Mesothelial cell of epicardium (in vitro differentiated cells): ENCODE measurements at places on chromosomes 3 and 15. TPM values are rescaled to one million over a fixed set of nuclear protein-coding genes. Genes with fewer than 3 reads are reported as not detected.

DNA sequence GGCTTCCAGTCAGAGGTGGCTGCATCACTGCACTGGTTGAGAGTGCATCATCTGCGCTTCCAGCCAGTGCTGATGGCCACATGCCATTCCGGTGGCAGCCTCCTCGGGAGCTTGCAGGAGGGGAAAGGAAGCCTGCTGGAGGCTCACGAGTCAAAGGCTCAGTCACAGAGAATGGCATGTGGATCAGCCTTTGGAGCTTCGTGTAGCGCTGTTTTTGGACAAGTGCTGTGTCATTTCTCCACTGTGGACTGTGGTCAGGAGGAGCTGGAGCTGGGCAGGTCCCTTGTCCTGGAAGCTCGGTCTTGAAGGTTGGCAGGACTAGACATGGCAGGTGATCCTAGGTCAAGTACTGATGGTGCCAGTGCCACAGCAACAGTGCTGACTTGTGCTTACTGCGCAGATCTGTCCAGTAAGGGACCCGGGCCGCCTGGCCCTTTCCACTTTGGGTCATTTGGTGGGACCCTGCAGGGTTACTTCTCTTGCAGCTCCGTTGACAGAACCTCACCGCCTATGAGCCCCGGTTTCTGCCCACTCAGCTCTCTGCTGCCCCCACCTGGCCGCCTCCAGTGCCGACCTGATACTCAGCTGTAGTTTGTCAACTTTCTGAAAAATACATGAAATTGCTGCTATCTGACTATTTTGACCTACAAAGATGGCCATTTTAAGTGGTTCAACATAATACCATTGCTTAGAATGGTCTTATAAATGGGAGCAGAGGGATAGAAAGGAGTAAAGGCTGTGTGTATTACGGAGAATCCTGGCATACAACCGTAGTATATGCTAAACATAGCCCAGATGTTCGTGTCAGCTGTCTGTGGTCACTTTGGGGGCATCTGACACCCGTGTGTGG lies 27.6 kb upstream of the TRPM1 start:
- no peaks in the 10 kb centered on the region for H3K27me3 ChIP-seq
- peak; percentile 88 for DNase-seq
- no peak overlapping the region for H3K27ac ChIP-seq
- H3K4me1 ChIP-seq = no peaks in the 10 kb centered on the region
- H3K36me3 ChIP-seq = no peaks in the 10 kb centered on the region

THPO gene
- 0.56 to 1.1 TPM (median 0.63 TPM) in 3 replicates for total RNA-seq

DNA sequence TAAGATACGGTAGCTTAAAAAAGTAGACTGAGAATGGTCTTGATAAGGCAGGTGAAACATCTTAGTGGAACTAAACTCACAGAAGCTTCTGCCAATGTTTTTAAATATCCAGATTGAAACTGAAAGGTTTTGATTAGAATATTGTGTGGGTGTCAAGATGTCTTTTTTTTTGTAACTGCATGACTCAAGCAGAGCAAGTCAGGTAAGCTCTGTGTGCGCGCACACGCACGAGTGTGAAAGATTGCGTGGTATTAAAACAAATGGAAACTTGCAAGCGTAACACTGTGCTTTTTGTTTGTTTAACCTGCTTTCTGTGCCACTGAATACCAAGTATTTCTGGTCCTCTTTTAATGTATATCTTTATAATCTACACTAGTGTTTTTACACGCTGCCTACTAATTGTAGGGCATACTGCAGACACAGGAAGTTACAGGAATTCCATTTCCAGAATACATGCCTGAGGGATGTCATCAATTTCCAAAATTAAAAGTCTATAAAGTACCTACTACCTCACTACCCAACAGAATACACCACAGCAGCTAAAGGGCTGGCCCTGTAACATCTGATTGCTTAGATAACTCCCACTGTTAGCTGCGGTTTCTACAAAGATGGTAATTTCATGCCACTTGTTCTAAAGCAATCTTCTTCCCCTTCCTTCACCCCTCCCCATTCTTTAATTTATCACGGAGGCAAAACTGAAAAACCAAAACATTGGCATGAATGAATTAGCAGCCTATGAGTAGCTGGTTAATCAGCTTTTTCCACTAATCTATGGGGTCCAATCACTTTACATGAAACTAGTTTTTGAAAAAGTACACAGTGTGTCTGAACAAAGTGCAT lies 472.8 kb downstream of the SHQ1 start:
- no peak overlapping the region for H3K27ac ChIP-seq
- no peak for DNase-seq
- no peak overlapping the region for H3K4me3 ChIP-seq
- no peaks in the 10 kb centered on the region for H3K27me3 ChIP-seq

TEX55 gene
- not detected in 3 replicates for total RNA-seq

SENP7 gene
- total RNA-seq = 56.2 to 59.1 TPM (median 56.3 TPM) in 3 replicates

- H3K4me1 ChIP-seq = peaks cover 11% of the 10 kb centered on the region
- H3K27ac ChIP-seq = no peak overlapping the region
- no peaks in the 10 kb centered on the region for H3K27me3 ChIP-seq
- H3K4me3 ChIP-seq = no peak overlapping the region
- no peak for DNase-seq
Observed at GRCh38 chr15:90382320-90382719, 5.7 kb upstream of the IQGAP1 start.

- H3K27me3 ChIP-seq = peaks cover 2% of the 10 kb centered on the region
- H3K4me1 ChIP-seq = peaks cover 14% of the 10 kb centered on the region
- H3K27ac ChIP-seq = no peak overlapping the region
- no peaks in the 10 kb centered on the region for H3K36me3 ChIP-seq
- no peak for DNase-seq
Observed at GRCh38 chr3:48232232-48232631, 8.7 kb upstream of the ZNF589 start.

AP3B2 gene
- total RNA-seq = 1.3 to 2.5 TPM (median 2.4 TPM) in 3 replicates

GMNC gene
- 0.38 to 0.60 TPM (median 0.51 TPM) in 3 replicates for total RNA-seq

FANCD2OS gene
- total RNA-seq = not detected in 3 replicates

VILL gene
- 15.3 to 16.7 TPM (median 16.4 TPM) in 3 replicates for total RNA-seq

DNA sequence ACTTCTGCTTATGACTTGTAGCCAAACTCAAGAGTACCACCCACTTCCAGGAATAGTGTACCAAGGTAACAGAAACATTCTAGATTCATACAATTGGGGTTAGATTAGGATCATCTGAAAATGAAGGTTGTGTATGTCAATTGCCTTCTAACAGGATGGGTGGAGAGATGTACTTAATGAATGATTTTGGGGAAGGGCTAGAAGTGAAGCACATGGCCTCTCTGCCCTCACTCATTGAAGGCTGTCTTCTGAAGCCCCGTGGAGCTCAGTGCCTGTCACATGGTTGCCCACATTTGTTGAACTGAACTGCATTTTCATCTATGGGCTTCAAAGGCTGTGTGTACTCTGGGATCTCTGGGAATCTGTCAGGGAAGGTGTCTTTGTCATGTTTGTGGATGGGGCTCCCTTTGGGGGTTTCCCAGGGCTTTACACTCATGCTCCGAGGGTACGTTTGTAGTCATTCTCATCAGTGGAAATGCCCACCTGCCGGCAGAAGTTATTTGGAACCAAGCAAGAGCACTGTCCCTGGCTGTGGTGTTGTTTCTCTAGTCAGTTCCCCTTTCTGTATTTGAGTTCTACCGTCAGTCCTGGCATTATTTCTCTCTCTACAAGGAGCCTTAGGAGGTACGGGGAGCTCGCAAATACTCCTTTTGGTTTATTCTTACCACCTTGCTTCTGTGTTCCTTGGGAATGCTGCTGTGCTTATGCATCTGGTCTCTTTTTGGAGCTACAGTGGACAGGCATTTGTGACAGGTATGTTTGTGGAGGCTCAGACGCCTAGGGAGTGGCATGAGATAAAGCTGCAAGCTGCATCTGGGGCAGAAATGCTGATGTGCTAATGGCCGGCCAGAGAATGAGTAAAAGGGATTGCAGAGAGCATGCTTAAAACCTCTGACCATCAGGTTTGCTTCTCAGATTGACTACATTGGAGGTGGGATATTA lies 22.4 kb downstream of the CD86 start:
- no peaks in the 10 kb centered on the region for H3K36me3 ChIP-seq
- no peaks in the 10 kb centered on the region for H3K4me1 ChIP-seq
- no peak overlapping the region for H3K27ac ChIP-seq
- peaks cover 4% of the 10 kb centered on the region for H3K27me3 ChIP-seq
- no peak for DNase-seq
- H3K4me3 ChIP-seq = no peak overlapping the region

B3GALNT1 gene
- 31.1 to 36.0 TPM (median 31.4 TPM) in 3 replicates for total RNA-seq

LDHAL6B gene
- not detected in 3 replicates for total RNA-seq

GRCh38 chr15:89794627-89795241 lies 18.6 kb downstream of the MESP2 start:
- no peak for DNase-seq
- H3K27ac ChIP-seq = peak overlapping the region; percentile 68
- H3K27me3 ChIP-seq = no peaks in the 10 kb centered on the region
- H3K36me3 ChIP-seq = peaks cover 1% of the 10 kb centered on the region

DNA sequence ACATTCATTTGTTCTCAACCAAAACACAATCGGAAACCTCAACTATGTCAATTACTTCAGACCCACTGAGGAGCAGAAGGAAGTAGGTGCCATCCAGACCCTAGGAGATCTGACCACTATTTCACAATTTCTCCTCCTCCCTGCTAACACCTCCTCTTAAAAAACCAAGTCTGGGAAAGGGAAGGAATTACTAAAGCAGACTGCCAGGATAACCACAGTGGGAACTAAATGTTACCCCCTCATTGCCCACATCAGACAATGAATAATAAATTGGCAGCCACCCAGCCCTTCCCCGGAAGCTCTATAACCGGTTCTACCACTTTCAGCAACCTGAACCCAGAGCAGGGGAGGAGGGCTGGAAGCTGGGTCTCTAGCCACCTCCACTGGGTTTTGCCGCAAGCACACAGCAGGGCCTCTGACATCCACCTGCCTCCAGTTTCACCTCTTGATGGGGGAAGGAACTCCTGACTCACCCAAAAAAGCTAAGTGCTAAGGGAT lies 17.6 kb downstream of the C15orf62 start:
- H3K4me3 ChIP-seq = no peak overlapping the region
- peaks cover 5% of the 10 kb centered on the region for H3K36me3 ChIP-seq
- peaks cover 41% of the 10 kb centered on the region for H3K4me1 ChIP-seq
- H3K27ac ChIP-seq = peak overlapping the region; percentile 92
- DNase-seq = peak; percentile 68
- H3K27me3 ChIP-seq = no peaks in the 10 kb centered on the region

GTF2A2 gene
- 78.3 to 88.0 TPM (median 84.0 TPM) in 3 replicates for total RNA-seq

SLC9A9 gene
- total RNA-seq = 2.7 to 4.2 TPM (median 3.8 TPM) in 3 replicates

HCN4 gene
- total RNA-seq = 0.63 to 0.71 TPM (median 0.69 TPM) in 3 replicates

SLC22A13 gene
- 0.34 to 0.85 TPM (median 0.75 TPM) in 3 replicates for total RNA-seq

GRK7 gene
- 0.11 TPM in 1 of 3 replicates, not detected in the others for total RNA-seq

PPM1M gene
- 10.6 to 11.8 TPM (median 11.6 TPM) in 3 replicates for total RNA-seq

- no peak overlapping the region for H3K27ac ChIP-seq
- H3K36me3 ChIP-seq = no peaks in the 10 kb centered on the region
- no peak overlapping the region for H3K4me3 ChIP-seq
- DNase-seq = no peak
- H3K27me3 ChIP-seq = no peaks in the 10 kb centered on the region
Observed at GRCh38 chr3:57434041-57434440, 110.1 kb downstream of the DNAH12 start.

- H3K27ac ChIP-seq = no peak overlapping the region
- H3K4me3 ChIP-seq = no peak overlapping the region
- no peak for DNase-seq
- no peaks in the 10 kb centered on the region for H3K36me3 ChIP-seq
- peaks cover 61% of the 10 kb centered on the region for H3K27me3 ChIP-seq
Observed at GRCh38 chr15:66186049-66186825, 67.3 kb downstream of the MEGF11 start.

DNA sequence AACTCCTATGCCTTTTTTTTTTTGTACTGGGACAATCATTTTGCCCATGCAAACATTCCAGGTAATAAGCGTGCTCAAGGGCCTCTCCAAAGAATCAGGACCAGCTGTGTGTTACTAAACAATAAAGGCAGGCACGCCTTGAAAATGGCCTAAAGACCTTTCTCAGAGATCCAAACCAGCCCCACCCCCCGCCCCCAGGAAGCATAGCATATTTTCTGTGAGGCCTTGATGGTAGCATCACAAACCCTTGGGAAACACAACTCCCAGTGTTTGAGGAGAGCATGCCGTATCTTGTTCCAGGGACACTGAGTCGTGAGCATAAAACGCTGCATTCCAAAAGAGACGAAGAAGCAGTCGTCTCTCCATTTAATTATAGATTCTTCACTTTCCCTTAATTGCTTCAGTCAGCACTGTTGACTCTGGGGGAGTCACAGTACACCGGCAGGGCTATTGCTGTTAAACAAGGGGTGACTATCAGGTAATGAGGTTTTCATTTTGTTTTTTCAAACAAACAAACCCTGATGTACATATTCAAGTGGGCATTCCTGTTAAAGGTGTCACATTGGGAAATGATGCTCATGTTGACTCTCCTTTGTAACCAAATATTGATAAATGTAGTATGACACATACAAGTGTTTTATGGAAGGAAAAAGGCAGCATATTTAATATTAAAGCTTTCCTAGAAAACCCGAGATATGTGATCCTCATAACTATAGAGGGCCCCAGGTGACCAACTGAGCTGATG lies 4.4 kb upstream of the TPM1 start:
- no peaks in the 10 kb centered on the region for H3K36me3 ChIP-seq
- H3K4me3 ChIP-seq = no peak overlapping the region
- H3K4me1 ChIP-seq = peaks cover 32% of the 10 kb centered on the region
- DNase-seq = no peak
- peak overlapping the region; percentile 81 for H3K27ac ChIP-seq

GRCh38 chr15:31390029-31390428 lies 63.4 kb downstream of the KLF13 start:
- H3K36me3 ChIP-seq = peaks cover 10% of the 10 kb centered on the region
- DNase-seq = no peak
- peaks cover 15% of the 10 kb centered on the region for H3K4me1 ChIP-seq
- H3K4me3 ChIP-seq = no peak overlapping the region

GRCh38 chr3:144294659-144295538 lies 323.3 kb downstream of the DIPK2A start:
- no peaks in the 10 kb centered on the region for H3K27me3 ChIP-seq
- peaks cover 15% of the 10 kb centered on the region for H3K4me1 ChIP-seq
- no peak overlapping the region for H3K4me3 ChIP-seq
- DNase-seq = no peak
- peaks cover 9% of the 10 kb centered on the region for H3K36me3 ChIP-seq

RAD51 gene
- total RNA-seq = 8.2 to 9.3 TPM (median 8.3 TPM) in 3 replicates

CHRM5 gene
- 0.13 TPM in 1 of 3 replicates, not detected in the others for total RNA-seq

DUOXA2 gene
- total RNA-seq = not detected in 3 replicates

DNA sequence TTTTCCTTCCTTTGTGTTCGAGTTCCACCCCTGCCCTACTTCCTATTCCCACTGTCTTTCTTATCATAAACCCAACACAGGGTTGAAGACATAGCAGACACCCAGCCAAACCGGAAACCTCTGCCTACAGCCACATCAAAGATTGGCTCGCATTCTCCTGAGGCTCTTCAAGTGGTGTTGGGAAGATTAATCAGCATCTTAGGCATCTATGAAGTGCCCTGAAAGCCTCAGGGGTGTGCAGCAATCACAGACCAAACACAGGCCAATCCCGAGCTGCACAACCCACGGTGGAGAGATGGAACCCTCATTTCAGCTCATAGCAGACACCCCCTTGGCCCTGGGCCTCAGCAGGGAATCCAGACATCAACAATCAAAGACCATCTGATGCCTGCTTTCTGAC lies 255.9 kb downstream of the XXYLT1 start:
- no peak overlapping the region for H3K27ac ChIP-seq
- H3K4me1 ChIP-seq = peaks cover 11% of the 10 kb centered on the region
- no peak overlapping the region for H3K4me3 ChIP-seq
